Cardiac muscle cell (in vitro differentiated cells and primary cell): ENCODE measurements at places on chromosomes 6 and 20. TPM values are rescaled to one million over a fixed set of nuclear protein-coding genes. Genes with fewer than 3 reads are reported as not detected.

GRCh38 chr6:129500958-129501739 lies 208.8 kb downstream of the ARHGAP18 start:
- DNase-seq: peak; percentile 50

The FAM83B gene
- 0.06 and 0.25 TPM in 2 replicates for total RNA-seq

DNA sequence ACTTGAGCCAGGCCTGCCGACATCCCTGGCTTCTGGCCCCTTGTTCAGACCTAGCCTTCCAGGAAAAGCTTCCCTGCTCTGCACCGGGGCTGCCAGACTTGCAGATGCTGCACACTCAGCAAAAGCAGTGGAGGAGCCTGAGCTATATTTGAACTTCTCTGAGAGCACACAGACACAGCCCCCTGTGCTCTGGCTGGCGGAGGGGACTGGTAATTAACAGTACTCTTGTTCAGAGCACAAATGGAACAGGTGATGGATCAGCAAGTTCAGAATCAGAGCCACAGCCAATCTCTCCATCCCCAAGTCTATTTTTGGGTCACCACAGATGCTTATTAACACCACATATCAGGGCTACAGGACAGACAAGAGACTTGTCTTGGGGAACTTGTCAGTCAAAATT lies 27.6 kb upstream of the RIMS4 start:
- no peak for DNase-seq

- DNase-seq: peak; percentile 73
Measured at GRCh38 chr20:4681401-4681800, 40.3 kb upstream of the PRND start.

- peak; percentile 66 for DNase-seq
Measured at GRCh38 chr6:3414327-3415081, 42.3 kb downstream of the SLC22A23 start.

DNA sequence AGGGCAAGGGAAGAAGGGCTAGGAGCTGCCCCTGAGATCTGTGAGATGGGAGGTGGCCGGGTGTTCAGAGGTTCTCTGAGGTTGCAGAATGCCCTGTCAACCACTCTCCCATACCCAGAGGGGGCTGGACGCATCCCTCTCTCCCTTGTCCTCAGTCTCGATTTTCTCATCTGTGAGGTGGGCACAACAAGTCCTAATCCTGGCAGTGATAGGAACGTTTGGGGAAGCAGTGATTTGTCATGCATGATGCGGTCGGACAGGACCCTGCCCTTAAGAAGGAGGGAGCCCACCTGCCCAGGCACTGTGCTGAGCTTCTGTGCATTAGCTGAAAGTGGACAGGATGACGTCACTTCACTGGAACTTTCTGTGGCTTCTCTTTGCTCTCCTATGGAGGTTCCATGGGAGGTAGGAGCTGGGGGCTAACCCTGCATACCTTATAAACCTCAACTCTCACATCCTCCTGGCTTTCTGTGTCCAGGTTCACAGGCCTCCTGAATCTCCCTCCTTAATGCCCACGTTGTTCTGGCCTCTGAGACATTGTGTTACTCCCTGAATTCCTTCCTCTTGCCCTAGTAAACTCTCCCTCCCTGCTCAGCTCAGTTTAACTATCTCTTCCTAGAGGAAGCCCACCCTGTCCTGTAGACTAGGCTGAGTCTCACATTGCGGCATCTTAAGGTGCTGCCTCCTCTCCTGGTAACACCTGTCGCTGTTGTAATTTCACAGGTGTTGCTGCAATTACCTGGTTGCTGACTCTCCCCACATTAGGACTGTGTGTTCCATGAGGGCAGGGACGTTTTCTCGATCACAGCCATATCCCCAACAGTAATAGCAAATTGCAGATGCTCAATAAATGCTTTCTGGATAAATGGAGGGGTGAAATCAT lies 30.1 kb upstream of the CSNK2A1 start:
- no peak for DNase-seq

DNA sequence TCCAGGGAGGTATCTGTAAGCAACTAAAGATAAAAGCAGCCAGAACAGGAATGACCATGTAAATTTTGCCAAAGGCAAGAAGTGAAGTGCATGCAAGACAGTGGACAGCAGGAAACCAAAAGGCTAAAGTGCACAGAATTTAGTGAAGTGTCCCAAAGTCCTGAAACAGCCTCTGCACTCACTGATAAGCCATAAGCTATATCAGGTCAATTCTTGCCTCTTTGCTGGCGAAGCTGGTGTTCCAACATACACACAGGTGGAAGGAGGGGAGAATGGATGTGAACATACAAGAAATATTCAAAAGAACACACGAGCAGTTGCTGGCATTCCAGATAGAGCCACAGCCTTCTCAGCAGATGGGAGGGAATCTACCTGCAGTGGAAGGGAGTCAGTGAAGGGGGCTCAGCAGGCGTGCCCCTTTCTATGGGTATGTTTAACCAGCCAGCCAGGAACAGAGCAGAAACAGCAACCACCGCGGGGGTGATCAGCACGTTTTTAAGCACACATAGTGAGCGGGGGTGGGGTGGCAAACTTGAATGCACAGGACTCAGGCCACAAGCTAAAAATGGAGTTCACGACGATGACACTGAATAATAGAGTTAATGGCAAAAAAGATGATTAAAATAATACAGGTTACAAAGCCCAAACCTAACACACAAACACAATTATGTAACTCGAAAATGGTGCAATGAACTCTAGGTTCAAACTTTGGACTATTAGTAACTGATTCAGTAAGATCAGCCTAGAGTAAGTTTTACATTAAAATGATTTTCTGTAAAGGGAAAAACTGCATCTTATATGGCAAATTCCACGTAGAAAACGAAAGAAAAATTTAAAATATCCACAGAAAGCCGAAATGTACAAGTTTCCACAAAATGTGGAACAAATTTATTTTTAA lies 1.2 kb downstream of the ECI2 start:
- peak; percentile 31 for DNase-seq

The CCM2L gene
- total RNA-seq: 0.69 and 0.92 TPM in 2 replicates

DNA sequence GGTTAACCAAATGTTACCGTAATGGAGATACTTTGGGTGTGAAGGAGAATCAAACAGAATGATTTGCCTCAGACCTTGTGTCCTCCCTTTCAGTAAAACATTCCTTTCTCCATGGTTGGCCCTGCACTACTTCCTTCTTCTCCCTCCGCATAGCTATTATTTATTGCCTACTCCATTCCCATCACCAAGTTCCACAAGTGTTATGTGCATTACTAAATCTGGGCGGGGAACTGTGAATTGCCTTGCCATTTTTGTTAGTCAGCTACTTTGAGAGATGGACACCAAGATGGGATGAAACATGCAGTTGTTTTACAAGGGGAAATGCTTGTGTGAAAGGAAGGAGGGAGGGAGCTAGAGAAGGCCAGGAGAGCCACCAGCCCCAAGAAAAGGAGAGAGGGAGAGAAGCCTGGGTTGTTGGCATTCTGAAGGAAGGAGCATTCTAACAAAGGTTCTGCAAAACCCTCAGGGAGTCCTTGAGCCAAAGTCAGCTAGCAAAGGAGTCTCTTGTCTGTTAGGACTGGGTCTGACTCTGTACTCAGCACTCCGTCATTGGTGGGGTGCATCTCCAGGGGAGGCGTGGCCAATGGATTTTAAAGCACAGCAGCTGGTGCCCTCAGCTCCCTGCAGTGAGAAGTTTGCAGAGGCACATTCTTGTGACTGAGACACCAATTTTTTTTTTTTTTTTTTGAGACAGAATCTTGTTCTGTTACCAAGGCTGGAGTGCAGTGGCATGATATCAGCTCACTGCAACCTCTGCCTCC lies 83.6 kb upstream of the CHD6 start:
- no peak for DNase-seq

- no peak for DNase-seq
Measured at GRCh38 chr6:53766930-53767329, 27.9 kb upstream of the LRRC1 start.

The ZSCAN12 gene
- total RNA-seq: 7.6 and 12.0 TPM in 2 replicates

The NOP56 gene
- 109 and 140 TPM in 2 replicates for total RNA-seq

The TBCC gene
- 47.4 and 58.8 TPM in 2 replicates for total RNA-seq

The TCF15 gene
- 0.11 and 0.86 TPM in 2 replicates for total RNA-seq

DNA sequence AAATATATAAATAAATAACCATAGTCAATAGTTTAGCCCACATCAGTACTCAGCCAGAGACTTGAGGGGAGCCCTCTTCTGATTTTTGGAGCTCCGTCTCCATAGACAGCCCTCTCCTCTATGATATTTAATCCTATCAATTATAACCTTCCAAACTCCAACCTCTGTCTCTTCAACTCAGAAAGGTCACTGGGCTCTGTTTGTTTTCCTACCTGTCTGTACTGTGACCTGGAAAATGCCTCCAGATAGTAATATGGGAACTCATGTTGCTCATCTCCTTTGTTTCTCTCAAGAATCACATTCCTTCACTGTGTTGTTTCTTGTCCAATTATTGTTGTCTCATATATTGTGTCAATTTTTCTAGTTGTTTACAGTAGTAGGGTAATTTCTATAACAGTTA lies 409.7 kb downstream of the CDKAL1 start:
- no peak for DNase-seq

GRCh38 chr20:53408691-53409446 lies 184.8 kb downstream of the ZNF217 start:
- no peak for DNase-seq

DNA sequence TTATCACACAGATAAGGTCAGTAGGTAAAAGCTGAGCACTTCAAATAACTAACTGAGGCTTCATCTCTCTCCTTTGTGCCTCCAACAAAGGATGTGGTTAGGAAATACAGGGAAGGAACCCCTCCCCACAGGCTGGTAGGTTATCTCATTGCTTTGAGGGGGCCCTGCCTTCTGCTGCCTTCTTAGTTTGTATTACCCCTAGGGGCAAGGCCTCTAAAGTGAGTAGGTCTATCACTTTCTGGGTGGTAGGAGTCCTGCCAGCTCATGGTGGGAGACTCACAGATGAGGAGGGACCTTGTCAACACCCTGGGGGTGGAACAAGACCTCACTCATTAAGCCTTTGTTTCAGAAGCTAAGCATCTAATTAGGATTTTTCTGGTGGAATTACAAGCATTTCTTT lies 34.6 kb downstream of the EDN1 start:
- no peak for DNase-seq

The SLC52A3 gene
- total RNA-seq: 0.12 TPM in 1 of 2 replicates, not detected in the other

- DNase-seq: no peak
Measured at GRCh38 chr20:62581806-62582205, 60.5 kb upstream of the SLCO4A1 start.

The RBM24 gene
- 194 and 316 TPM in 2 replicates for total RNA-seq

DNA sequence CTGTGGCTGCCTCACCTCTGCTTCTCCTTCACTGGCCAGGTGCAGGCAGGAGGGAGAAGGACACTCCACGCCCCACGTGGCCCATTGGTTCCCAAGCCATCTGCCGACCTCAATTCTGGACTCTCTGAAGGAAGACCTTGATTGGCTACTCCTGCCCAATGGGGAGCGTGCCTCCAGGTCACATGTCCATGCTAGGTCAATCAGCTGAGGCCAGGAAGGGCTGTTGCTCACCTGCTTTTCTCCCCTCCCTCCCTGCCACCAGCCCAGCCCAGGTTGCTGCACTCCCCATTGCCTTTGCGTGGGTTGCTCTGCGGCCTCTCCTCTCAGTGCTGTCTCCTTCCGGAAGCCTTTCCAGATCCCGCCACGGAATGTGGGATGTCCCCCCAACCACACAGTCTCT lies 21.9 kb upstream of the CDH4 start:
- DNase-seq: no peak

DNA sequence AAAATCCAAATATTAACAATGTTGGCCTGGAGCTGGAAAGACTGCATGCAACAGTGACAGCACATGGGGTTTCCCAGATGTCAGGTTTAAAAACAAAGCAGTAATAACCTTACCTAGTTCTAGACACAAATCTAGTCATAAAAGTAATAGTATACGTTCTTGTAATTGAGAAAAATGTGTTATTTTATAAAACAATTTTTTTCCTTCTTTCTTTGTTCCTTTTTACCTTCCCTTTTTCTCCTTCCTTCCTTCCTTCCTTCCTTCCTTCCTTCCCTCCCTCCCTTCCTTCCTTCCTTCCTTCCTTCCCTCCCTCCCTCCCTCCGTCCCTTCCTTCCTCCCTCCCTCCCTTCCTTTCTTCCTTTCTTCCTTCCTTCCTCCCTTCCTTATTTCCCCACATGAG lies 242.7 kb upstream of the PDE10A start:
- no peak for DNase-seq
